ENCODE measurements at places on chromosomes 12 and 14.

- no peak for DNase-seq
These were observed 16.8 kb upstream of the CACNA2D4 start for GRCh38 chr12:1935242-1935641.

DNA sequence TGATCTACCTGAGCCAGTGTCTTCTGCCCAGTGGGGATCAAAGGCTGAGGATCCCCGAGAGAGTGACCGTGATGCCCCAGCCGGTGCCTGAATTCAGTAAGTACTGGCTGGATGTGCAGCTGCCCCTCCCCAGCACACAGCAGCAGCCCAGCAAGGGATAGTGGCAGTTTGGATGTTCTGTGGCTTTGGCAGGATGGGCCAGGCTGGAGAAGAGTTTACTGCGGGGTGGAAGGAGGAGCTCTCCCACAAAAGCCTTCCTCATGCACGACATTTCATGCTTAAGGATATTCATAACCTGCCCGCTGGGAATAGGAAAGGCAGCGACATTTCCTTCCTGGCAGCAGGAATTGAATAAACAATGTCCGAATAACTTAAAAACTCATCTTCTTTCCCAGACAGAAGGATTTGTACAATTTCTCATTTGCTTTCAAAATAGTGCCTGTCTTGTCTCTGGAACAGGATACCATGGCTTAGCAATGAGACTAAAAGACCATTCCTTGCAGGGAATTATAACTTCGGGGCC lies 135.6 kb upstream of the PRMT8 start:
- no peak for DNase-seq

- DNase-seq = peak; percentile 66
These were observed 2.7 kb downstream of the TBX3 start for GRCh38 chr12:114681116-114681871.

DNA sequence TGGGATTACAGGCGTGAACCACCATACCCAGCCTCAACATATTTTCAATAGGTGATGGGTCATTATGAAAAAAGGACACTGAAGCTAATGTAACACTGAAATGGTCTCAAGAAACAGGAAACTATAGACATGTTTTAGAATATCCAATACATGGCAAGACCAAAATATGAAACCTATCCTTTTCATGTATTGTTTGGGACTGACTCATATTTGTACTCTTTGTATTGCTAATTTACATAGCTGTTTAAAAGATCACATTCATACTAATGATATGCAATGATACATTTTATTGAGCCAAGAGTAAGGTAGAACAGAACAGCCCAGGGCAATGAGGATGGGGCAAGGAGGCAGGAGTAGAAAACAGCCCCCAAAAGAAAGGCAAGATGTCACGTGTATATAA lies 32.6 kb downstream of the RESF1 start:
- no peak for DNase-seq

- DNase-seq = no peak
These were observed 37.6 kb downstream of the ATG14 start for GRCh38 chr14:55373784-55374705.

DNA sequence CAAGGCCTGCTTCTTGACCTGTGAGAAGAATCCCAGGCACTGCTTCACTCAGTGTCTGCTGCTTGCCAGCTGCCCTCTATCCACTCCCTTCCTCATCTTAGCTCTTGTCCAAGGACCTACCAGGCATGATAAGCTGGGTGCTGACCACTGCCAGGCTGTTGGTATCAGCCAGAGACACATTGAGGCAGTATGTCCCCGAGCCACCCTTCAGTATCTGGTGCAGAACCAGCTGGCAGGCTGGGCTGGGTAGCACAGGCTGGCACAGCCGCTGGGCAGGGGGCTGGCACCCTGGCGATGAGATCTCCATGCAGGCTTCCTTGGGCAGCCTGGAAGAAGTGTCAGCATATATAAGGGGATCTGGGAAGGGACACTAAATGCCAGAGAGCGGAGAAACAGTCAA lies 10.5 kb downstream of the PMEL start:
- DNase-seq = no peak

- DNase-seq = peak; percentile 35
These were observed 413.5 kb upstream of the SEL1L start for GRCh38 chr14:81946834-81947798.

DNA sequence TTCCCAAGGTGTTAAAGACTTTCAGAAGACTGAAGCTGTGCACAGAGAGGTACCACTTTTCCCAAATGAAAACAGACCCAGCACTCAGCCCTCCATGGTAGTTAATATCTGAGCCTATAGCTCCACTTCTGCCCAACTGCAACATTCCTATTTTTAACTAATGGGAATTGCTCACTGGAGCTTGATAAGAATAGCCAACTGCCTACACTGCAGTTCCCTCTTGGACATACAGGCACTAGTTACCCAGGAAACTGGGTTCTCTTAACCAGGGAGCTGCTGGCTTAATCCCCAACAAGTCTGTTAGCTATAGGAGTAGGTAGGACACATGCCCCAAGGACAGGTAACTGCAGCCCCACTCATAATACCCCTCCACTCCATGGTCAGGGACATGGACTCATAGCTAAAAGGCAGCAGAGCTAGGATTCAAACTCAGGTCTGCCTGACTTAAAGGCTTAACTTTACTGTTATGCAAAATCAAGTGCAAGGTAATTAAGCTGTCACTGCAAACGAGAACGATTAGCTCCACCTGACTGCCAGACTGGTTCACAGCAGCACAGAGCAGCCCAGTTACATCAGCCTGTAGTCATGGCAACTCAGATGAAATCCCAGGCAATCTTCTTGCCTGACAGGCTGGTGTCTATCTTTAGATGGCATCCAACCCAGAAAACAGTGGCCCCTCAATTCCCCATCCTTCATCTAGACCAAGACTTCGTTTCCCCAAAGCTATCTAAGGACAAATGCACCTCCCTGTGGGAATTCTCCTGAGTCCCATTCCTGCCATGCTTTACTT lies 77.1 kb upstream of the ACTN1 start:
- no peak for DNase-seq

GRCh38 chr12:32603858-32604257 lies 75.2 kb upstream of the DNM1L start:
- DNase-seq = no peak

GRCh38 chr12:93154753-93155480 lies 222.8 kb upstream of the NUDT4 start:
- DNase-seq = no peak

DNA sequence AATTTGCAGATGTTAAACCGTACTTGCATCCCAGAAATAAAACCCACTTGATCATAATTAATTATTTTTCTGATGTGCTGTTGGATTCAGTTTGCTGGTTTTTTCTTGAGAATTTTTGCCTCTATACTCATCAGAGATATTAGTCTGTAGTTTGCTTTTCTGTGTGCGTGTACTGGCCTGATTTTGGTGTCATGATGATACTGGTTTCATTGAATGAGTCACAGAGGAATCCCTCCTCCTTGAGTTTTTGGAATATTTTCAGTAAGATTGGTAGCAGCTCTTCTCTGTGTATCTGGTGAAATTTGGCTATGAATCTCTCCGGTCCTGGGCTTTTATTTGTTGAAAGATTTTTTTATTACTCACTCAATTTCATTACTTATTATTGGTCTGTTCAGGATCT lies 100.4 kb upstream of the PMCH start:
- DNase-seq = no peak

DNA sequence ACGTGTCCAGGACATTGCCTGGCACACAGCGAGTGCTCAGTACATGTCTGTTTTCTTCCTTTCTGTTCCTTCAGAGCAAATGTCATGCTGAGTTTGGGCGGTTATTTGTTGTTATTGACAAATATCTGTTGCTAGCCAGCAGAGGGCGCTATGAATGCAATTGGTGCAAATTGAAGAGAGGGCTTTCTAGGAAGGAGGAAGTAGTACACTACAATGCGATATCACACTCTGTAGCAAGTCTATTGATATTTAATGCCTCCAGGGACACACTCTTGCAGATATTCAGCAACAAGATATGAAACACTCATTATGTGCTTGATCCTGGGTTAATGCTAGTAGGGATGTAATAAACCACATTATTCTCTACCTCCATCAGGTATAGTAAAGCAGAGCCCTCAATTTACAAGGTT lies 267.3 kb upstream of the SRRM4 start:
- DNase-seq = peak; percentile 17

GRCh38 chr12:91331371-91331770 lies 148.8 kb upstream of the DCN start:
- DNase-seq = peak; percentile 37

DNA sequence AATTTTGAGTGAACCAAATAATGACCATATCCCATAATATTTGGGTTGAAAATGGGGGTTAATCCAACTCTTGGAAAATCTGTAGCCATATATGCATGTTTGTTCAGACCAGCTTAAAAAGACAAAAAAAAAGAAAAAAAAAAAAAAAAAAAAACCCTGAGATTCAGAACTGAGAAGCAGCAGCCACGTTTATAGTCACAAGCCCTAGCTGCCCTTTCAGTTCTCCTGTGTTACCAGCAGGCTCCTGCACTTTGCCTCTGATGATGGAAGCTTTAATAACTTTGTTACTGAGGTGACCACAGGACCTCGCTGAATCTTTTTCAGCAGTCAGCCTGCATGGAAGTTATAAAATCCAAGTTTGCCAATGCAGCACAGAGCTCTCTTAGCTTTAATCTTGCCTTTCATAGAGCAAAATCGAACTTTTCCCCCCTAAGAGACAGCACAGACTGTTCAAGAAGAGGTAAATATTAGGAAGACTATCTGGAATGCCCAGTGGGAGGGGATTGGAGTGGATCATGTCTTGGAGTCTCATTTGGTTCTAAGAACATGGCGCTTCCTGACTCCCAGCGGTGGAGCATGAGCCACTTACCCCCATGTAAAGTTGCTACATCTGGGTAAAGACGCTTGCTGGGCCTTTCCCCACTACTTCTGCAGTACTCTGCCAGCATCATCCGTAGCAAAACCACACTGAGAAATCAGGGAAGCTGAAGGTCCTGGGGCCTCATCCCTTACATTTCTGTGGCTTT lies 20.6 kb downstream of the GNG2 start:
- DNase-seq = no peak

GRCh38 chr14:25828562-25828961 lies 769.3 kb downstream of the NOVA1 start:
- no peak for DNase-seq

GRCh38 chr12:110669193-110669502 lies 19.8 kb downstream of the HVCN1 start:
- no peak for DNase-seq

DNA sequence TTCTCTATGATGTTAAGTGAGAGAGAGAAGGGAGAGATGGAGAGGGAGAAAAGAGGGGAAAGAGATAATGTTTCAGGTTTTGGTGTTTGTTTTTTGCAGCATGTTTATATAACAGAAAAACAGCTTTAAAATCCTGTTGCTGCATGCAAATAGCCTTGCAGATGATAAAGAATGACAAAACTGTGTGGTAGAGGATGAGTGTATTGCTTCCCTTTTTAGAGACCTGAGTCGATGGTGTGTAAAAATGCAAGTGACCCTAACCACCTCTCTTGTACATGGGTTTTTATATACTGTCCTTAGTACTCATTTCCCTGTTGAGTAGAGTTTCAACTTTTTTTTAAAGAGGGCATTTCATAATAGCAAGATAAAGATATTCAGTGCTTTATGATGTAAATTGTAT lies 249.1 kb downstream of the AKAP6 start:
- DNase-seq = no peak

- peak; percentile 85 for DNase-seq
These were observed 28.8 kb downstream of the SPRING1 start for GRCh38 chr12:116708826-116709756.

GRCh38 chr14:75905147-75905904 lies 76.5 kb downstream of the TGFB3 start:
- peak; percentile 84 for DNase-seq

GRCh38 chr14:92783813-92784431 lies 10.2 kb upstream of the GOLGA5 start:
- peak; percentile 80 for DNase-seq

GRCh38 chr12:53204351-53204750 lies 2.7 kb downstream of the ITGB7 start:
- DNase-seq = no peak

DNA sequence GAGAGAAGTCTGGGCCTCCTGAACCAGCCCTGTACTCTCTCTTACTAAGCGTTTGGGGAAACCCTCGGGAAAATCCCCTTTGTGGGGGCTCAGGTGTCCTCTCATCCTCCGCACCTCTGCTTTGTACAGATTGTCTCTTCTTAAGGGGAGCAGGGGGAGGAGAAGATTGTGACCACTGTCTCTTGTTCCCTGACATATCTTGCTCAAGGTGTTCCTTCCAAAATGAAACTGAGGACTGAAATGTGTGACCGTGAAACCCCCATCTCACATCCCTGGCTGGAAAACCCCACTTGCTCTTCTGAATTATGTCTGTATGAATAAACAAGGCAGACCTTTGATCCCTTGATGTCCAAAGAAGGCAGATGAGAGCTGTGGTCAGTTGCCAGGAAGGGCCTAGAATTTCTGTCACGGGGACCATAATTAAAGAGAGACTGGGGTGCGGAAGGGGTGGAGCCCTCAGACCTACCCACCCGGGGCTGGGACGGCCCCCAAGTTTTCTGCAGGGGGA lies 369.8 kb downstream of the AACS start:
- no peak for DNase-seq

DNA sequence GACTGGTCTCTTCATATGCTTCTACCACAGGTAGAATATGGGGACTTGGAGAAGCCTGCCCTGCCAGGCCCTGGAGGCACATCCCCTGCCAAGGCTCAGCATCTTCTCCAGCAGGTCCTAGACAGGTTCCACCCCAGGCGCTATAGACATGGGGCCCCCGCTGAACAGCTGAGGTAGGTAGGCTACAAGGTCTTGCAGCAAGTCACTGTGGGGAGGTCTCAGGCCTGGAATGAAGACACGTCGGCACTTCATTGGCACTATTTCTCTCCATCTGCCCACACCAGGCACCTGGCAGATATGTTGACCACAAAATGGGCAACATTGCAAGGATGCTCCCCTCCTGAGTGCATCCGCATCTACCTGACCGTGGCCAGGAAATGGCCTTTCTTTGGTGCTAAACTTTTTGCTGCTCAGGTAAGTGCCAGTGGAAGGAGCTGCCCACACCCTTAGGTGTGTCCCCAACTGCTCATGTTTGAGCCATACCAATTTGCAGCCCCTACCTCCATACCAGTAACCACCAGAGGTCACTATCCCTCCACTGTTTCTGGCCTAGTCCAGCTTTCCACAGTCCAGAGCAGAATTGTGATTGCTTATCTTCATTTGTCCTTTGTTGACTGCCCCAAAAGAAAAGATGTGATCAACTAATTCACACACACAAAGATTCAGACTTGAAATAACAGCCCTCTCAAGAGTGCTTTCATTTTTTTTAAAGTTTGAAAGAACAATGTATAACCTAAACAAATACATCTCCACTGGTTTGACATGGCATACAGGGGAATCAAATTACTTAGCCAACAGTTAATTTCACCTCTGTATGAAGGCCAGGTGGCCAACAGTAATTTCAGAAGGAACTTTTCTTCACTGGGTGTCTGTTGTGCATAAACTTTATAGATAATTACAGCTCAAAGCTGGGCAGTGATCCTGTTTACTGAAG lies 16.1 kb downstream of the PIGH start:
- DNase-seq = peak; percentile 65

GRCh38 chr12:16358878-16359277 lies 11.4 kb downstream of the MGST1 start:
- no peak for DNase-seq

GRCh38 chr12:131825146-131825892 lies 2.9 kb upstream of the MMP17 start:
- DNase-seq = no peak

- DNase-seq = no peak
These were observed 35.8 kb upstream of the YY1 start for GRCh38 chr14:100203146-100203545.
